ENCODE measurements at places on chromosomes 4 and X.

DNA sequence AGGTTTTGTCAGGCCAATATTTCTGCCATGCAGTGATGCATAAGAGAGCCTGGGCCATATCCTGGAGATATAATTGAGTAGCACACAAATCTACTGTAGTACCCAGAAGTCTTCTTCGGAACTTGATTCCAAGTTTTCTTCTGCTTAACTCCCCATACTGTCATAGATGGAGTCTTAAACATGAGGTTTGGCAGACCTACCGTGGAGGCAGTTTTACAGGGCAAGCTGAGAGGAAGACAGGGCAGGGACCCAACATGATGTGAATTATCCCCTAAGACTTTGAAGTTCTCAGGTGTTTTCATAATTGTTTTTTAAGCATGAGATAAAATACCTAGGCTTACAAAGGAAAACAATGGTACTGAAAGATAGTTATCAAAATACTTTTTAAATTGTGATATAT lies 18.2 kb downstream of the NHSL2 start:
- no peak for DNase-seq

DNA sequence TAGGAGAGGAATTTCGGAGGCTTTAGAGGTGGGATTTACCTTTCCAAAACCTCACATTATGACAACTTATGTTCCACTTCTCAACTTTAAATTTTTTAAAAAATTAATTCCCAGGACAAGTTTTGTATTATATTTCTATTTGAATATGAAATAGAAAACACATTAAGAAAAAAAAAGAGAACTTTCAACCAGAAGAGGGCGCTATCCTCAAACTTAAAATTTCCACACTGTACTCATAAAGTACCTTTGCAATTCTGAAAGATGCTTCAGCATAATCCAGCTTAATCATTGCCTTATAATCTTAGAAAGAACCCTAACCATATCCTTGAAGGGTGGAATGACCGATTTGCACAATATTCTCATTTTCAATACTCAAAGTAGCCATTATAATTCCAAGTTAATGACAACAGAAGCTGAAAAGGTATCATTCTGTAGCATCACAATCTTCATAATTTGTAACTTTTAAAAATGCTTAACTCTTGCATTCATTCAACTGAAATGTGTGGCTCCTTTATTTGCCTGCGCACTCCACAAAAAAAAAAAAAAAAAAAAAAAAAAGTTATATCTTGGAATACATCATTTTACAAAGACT lies 158.0 kb downstream of the KCNIP4 start:
- peak; percentile 57 for DNase-seq

DNA sequence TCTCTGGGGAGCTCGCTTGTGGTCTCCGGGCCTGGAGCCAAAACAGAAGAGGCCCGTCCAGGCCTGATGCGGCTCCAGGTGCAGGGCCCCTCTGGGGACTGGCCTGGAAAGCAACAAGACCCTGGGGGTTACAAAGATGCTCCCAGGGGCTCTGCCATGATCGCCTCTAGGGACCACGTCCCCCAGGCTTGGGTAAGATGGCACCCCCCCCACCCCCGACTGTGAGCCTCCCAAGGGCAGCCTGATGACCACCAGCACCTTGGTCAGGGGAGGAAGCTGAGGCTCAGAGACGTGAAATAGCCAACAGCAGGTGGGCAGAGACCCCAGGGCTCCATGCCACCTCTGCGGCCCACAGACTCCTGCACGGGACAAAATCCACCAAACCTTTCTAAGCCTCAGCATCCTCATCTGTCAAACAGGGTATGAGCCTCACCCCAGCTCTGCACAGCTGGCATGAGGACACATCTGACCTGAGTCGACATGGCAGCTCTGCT lies 25.4 kb downstream of the C4orf50 start:
- DNase-seq, result no peak

- DNase-seq, result no peak
Measured at GRCh38 chr4:147901916-147902315, 170.0 kb downstream of the ARHGAP10 start.

DNA sequence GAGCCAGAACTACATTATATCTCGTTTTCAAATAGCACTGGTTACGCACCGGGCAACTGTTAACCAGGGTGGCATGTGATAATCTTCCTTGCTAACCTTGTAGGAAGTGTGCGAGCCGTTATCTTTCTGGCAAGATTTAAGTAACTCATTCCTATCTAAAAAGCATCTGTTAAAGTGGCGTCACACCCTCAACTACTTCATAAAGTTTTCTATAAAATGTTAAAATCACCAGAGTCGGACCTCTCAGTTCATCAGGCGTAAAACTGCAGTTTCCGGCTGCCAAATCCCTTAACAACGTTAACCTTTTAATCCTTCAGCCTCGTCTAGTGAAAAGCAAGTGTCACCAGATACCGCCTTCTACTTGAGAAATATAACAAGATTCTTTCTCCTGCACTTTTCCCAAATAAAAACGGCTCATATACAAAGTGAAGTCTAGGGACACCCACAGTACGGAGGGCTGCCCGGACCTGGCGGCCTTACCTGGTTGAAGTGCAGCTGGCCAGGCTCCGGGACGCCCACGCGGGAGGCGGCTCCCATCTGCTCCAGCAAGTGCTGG lies 1.2 kb downstream of the SLC39A8 start:
- DNase-seq, result peak; percentile 28

DNA sequence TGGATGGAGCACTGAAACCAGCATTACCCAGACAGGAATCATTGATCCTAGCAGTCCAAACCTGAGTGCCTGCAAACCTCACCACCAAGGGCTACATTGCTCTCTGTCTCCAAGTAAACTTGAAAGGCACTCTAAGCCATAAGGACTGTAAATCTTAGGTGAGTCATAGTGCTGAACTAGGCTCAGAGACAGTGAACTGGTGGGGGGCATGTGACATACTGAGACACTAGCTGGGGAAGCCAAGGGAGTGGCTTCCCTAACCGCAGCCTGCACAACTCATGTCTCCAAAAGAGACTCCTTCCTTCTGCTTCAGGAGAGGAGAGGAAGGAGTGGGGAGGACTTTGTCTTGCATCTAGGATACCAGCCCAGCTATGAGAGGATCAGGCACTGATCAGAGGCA lies 235.5 kb upstream of the ACTRT1 start:
- no peak for DNase-seq

DNA sequence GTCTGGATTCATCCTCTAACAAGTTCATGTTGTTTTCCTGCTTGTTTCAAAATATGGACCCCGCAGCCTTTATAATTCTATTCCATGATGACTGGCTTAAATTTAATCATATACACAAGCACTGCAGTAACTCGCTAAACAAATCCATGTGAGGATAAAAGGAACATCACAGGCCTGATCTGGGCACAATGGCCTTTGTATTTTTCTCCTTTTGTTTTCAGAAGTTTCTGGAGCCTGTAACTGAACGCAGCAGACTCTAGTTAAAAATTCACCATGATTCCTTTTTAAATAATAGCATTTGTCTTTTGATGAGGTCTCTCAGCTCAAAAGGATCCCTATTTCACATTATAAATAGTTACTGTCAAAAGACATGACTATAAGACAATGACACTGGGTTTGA lies 30.2 kb upstream of the TMEM184C start:
- no peak for DNase-seq

- no peak for DNase-seq
Measured at GRCh38 chr4:177107288-177107921, 202.3 kb upstream of the NEIL3 start.

DNA sequence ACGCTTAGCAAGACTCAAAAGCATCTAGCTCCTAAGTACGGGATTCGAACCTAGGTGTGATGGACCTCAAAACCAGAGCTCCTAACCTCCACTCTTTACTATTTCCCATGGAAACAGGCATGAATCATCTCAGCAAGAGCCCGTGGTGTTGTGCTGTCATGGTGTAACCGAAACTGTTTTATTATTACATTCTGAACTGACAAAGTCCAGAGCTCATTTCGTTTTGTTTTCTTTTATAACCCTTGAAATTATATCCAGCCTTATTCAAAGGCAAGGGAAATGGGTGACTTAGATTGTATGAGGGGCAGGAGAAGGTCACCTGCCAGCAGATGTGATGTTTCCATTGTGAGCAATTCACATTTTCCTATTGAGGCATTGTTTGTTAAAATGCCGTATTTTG lies 301.1 kb downstream of the FRMPD4 start:
- DNase-seq, result no peak

DNA sequence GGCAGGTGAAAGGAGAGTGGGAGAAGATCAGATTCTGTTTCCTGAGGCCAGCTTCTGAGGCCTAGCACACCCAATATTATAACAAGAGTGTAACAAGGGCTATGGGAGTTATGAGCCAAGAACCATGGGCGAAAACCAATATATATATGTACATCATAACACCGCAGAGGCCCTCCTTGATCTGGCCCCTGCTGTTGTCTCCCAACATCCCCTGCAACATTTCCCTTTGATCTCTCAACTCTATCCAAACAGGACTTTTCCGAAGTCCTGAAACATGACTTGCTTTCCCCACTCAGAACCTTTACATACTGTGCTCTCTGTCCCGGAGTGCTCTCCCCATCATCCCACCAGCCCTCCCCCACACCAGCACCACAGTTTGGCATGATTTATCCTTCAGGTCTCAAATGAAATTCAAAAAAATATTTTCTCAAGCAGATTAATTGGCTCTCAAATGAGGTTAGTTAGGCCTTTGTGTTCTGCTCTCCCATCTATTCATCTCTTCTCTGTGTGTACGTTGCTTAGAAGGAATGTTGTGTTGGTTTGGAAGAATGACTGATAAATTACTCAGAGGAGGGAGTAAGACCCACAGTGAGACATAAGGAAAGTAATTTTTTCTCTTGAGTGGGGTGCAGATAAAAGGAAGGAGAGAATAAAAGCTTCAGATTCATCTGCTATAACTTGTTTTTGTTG lies 58.1 kb upstream of the SMIM10 start:
- no peak for DNase-seq

DNA sequence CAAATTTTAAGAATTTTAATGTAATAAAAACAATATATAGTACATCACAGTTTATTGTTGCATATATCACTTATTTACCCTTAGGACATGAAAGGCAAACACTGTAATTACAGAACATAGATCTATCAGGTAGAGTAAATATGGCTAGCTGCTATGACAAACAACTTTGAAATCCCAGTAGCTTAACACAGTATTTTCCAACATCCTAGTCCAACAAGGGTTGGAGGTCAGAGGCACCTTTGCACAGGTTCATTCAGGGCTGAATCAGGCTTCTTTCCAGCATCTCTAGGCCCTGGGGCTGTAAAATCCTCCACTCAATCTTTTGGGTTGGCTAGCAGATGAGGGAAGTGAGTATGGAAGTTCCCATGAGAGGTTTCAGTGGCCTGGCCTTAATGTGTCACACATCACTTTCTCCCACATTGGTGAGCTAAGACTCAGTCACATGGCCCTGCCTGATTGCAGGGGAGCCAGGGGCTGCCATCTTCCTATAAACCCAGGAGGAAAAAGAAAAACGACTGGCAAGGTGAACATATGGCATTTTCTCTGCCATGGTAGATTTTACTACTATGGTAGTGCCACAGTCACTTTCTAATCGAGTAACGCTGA lies 32.9 kb downstream of the HERC6 start:
- DNase-seq, result no peak

DNA sequence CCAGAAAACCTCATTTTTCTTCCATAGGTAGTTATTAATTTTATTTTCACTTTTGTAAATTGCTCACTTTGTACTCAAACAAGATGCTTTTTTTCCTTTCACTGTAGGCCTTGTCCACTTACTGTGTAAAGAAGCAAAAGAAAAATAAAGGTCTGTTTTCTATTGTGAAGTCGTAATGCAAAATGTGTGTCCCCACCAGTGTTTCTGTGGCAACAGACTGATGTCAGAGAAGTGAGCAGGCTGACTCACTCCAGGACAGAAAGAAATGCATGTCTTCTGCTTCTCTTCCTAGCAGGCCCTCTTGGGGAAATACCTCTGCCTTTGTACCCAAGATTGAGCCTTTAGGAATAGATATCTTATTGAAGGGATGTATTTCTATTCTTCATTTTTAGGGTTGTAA lies 30.3 kb downstream of the INPP4B start:
- DNase-seq, result no peak

DNA sequence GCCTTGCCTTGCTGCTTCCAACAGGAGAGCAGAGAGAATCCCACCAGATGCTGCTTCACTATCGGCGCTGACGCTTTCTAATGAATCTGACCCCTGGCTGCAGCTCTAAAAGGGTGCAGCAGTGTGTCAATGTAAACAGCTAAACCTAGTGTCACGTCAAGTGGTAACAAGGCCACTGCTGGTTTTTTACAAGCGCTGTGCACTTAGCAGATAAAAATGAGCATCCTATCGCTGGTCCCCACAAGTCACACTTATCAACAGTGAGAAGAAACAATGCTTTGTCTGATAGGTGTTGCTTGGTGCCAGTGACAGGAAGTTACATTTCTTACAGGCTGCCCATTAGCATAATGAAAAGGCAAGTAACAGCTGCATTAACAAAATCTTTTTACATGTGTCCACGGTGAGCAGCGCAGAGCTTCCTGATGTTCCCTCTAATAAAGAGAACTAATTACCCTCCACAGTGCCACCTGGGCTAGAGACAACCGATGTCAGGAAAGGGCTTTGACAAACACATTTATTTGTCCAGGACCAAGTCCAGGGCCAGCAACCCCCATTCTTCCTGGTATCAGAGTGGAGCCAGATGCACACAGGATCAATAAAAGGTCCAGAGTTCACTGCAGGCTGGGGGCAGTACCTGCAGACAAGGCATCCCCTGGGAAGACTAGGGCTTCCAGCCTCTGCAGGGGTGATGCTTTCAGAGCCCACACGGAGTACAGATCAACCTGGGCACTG lies 176.0 kb downstream of the MGST2 start:
- DNase-seq, result peak; percentile 82

DNA sequence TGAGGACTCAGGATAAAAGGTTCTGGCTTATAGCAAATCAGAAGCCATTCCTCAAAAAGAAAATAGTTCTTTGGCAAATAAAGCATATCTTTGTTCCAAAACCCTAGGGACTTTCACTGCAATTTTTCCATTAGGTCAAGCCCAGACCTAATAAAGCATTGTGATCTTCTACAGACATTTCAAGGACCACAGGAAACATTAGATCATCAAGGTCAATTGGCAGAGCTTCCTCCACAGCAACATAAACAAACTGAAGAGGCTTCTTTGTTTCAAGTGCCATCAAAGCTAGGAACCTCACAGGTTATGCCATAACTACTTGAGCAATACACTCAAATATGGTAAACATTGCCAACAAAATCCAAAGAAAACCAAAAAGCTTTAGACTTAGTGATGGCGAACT lies 144.9 kb downstream of the ANXA5 start:
- DNase-seq, result no peak

- no peak for DNase-seq
Measured at GRCh38 chr4:152937336-152938236, 1.5 kb downstream of the FHDC1 start.

DNA sequence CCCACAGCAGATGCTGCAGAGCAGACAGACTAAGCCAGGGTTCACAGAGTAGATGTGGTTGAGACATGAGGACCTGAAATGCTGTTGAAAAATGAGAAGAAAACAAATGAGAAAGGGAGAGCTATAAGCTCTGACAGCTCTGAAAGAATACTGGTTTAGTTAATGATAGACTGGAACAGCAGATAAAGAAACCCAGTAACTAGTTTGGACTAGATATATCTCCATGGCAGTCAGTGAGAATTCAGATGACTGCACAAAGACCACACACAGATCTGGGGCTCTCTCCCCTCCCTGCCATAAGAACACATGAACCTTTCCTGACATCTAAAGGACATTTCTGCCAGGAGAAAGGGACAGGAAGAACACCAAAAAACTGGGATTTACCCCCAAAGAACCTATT lies 8.2 kb downstream of the NAA11 start:
- no peak for DNase-seq

- DNase-seq, result no peak
Measured at GRCh38 chr4:152700151-152700550, 20.4 kb upstream of the TMEM154 start.

GRCh38 chr4:20474119-20474518 lies 222.4 kb downstream of the SLIT2 start:
- no peak for DNase-seq
